ENCODE measurements at places on chromosomes 3 and 15. TPM values are rescaled to one million over a fixed set of nuclear protein-coding genes. Genes with fewer than 3 reads are reported as not detected.

Gene PCSK6
- total RNA-seq, result 15.3 TPM

Gene IVD
- 79.2 TPM for total RNA-seq

Gene GOLGA6L7
- not detected for total RNA-seq

Gene RPP25
- 10.1 TPM for total RNA-seq

Gene LRRC2
- 0.59 TPM for total RNA-seq

Gene GBE1
- 25.8 TPM for total RNA-seq

Gene PLCH1
- total RNA-seq, result 2.1 TPM

Gene ADCY5
- 20.7 TPM for total RNA-seq

Gene LDHAL6B
- not detected for total RNA-seq

- no peak for DNase-seq
- no peak overlapping the region for H3K4me3 ChIP-seq
- H3K36me3 ChIP-seq, result no peaks in the 10 kb centered on the region
- no peaks in the 10 kb centered on the region for H3K27me3 ChIP-seq
- H3K27ac ChIP-seq, result no peak overlapping the region
- no peaks in the 10 kb centered on the region for H3K4me1 ChIP-seq
Measured at GRCh38 chr15:94351031-94351535, 119.7 kb downstream of the MCTP2 start.

GRCh38 chr15:75051191-75051608 is 27.8 kb downstream of the PPCDC start:
- no peak for DNase-seq
- H3K4me3 ChIP-seq, result no peak overlapping the region
- H3K4me1 ChIP-seq, result peaks cover 26% of the 10 kb centered on the region
- H3K27me3 ChIP-seq, result no peaks in the 10 kb centered on the region
- no peak overlapping the region for H3K27ac ChIP-seq

DNA sequence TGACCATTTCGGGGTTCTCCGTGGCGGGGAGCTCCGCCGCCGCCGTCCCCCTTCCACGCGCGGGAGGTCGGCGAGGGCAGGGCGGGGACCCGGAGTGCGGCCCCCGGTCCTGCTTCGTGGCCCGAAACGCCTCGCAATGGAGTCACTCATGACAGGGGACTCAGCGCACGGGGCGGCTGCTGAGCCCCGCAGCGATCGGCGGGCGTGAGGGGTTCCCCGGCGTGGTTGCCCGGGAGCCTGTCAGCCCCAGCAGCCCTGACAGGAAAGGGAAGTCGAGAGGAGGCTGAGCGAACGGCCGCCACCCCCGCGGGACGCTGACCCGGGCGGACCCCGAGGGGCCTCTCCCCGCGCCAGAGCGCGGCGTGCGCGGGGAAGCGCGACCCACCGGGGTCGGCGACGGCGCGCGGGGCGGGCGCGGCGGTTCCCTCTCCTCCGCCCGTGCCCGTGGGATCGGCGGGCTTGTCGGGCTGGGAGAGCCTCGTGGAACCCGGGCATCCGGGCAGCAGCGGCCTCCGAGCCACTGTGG is 564 bp upstream of the PIGZ start:
- H3K27ac ChIP-seq, result peak overlapping the region; percentile 62
- peak overlapping the region; percentile 79 for H3K4me3 ChIP-seq
- DNase-seq, result no peak
- H3K27me3 ChIP-seq, result no peaks in the 10 kb centered on the region
- H3K4me1 ChIP-seq, result peaks cover 23% of the 10 kb centered on the region

DNA sequence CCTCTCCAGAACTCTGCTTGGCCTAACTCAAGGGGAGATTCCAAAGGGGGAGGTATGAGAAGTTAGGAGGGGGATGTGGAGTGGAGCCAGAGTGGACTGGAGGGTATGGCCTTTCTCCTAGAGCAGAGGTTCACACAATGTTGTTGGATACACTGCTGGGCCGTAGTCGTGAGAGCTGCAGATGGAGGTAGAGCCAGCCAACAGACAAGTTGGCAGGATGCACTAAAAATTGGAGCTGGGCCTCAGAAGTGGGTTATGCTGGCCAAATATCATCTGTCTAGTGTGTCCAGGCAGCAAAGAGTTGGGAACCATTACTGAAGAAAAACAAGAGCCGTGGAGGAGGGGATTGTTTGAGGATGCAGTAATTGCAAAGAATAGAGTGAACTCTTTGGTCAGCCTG is 27.7 kb upstream of the LRRFIP2 start:
- H3K27ac ChIP-seq, result no peak overlapping the region
- no peaks in the 10 kb centered on the region for H3K27me3 ChIP-seq
- H3K4me3 ChIP-seq, result no peak overlapping the region
- DNase-seq, result no peak

DNA sequence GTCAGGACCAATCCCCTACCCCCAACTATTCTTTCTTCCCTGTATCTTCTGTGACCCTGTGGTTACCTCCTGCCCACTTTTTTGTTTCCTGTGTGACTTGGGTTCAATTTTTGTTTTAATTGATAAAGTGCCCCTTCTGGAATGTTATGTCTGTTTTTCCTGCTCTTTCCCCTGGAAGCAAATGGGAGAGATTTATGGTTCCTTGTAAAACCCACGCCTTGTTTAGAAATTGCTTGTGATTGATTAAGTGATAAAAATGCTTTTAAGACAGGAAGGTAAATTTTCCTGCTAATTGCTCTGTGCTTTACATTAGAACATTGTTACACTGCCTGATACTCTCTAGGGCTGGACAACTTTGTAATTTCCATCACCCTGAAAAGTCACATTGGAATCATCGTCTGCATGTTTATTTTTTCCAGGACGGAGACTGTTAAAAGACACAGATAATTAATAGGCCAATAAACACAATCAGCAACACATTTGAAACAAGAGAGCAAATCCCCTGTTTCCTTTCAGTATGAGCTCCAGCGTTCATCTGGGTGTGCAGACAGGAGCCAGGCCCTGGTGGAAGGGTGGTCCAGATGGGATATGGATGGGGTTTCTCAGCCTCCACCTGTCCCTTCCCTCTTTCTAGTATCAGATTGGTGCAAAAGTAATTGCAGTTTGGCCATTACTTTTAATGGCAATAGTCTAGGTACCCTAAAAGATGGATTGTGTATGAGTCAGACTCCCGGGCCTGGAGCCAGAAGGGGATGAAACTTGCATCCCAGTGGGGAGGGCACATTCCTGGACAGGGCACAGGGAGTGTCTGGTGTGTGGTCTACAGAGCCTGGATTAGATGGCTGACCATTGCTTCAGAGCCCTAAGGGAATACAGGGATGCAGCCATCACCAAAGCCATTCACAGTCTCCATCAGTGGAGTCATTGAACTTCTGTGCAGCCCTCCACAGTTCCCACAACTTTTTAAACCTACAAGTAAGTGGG is 58.1 kb upstream of the AGBL1 start:
- no peak overlapping the region for H3K4me3 ChIP-seq
- no peak overlapping the region for H3K27ac ChIP-seq
- no peaks in the 10 kb centered on the region for H3K4me1 ChIP-seq
- no peak for DNase-seq
- H3K27me3 ChIP-seq, result no peaks in the 10 kb centered on the region
- H3K36me3 ChIP-seq, result no peaks in the 10 kb centered on the region

DNA sequence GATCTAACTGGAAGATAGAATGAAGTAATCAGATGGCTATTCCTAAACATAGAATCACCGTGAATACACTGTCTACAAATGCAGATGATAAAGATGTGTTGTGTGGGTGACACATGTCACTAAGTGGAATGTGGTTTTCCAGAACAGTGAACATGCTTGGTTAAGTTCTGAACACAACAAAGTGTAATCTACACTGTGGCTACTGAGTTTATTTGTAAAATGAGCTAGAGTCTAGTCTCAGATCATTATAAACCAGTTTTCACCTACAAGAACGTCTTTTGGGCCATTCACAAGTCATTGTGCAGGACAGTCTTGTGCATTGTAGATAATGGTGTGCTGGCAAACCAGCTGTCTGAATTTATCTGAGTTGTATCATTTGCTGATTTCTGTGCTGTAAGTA is 35.3 kb downstream of the OXNAD1 start:
- peaks cover 3% of the 10 kb centered on the region for H3K4me1 ChIP-seq
- no peaks in the 10 kb centered on the region for H3K27me3 ChIP-seq
- no peak overlapping the region for H3K4me3 ChIP-seq
- H3K36me3 ChIP-seq, result no peaks in the 10 kb centered on the region
- no peak overlapping the region for H3K27ac ChIP-seq

- no peaks in the 10 kb centered on the region for H3K4me1 ChIP-seq
- H3K27me3 ChIP-seq, result no peaks in the 10 kb centered on the region
- no peak overlapping the region for H3K4me3 ChIP-seq
- H3K36me3 ChIP-seq, result peaks cover 11% of the 10 kb centered on the region
Measured at GRCh38 chr15:82168296-82168695, 94.2 kb downstream of the EFL1 start.

- H3K27ac ChIP-seq, result no peak overlapping the region
- no peak overlapping the region for H3K4me3 ChIP-seq
- H3K27me3 ChIP-seq, result no peaks in the 10 kb centered on the region
- no peak for DNase-seq
Measured at GRCh38 chr3:30522476-30522875, 83.9 kb upstream of the TGFBR2 start.

- H3K27ac ChIP-seq, result no peak overlapping the region
- H3K4me3 ChIP-seq, result no peak overlapping the region
- H3K27me3 ChIP-seq, result no peaks in the 10 kb centered on the region
- H3K36me3 ChIP-seq, result no peaks in the 10 kb centered on the region
Measured at GRCh38 chr15:44317423-44318058, 29.0 kb downstream of the GOLM2 start.

- no peak for DNase-seq
- H3K4me3 ChIP-seq, result no peak overlapping the region
- no peaks in the 10 kb centered on the region for H3K36me3 ChIP-seq
- no peaks in the 10 kb centered on the region for H3K4me1 ChIP-seq
- no peak overlapping the region for H3K27ac ChIP-seq
Measured at GRCh38 chr3:186589856-186590579, 19.5 kb downstream of the DNAJB11 start.

- no peaks in the 10 kb centered on the region for H3K4me1 ChIP-seq
- no peaks in the 10 kb centered on the region for H3K27me3 ChIP-seq
- no peak for DNase-seq
- no peak overlapping the region for H3K4me3 ChIP-seq
Measured at GRCh38 chr3:172536505-172536904, 13.3 kb upstream of the TNFSF10 start.

DNA sequence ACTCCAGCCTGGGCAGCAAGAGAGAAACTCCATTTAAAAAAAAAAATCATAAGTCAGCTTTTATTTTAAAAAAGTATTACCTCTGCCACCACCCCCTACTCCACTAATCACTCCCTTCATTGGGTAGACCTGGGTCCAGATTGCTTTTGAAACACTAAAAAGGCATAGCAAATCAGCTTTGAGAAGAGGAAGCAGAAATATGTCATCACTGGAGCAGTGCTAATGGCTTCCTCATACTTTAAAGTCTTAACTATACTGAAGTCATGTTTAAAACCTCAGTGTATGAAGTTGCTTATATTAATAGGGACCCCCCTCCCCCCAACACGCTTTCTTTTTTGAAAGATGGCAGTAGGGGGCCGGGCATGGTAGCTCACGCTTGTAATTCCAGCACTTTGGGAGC is 1.0 kb upstream of the HTR3D start:
- H3K4me1 ChIP-seq, result no peaks in the 10 kb centered on the region
- no peaks in the 10 kb centered on the region for H3K27me3 ChIP-seq
- DNase-seq, result no peak
- H3K4me3 ChIP-seq, result no peak overlapping the region
- no peak overlapping the region for H3K27ac ChIP-seq

DNA sequence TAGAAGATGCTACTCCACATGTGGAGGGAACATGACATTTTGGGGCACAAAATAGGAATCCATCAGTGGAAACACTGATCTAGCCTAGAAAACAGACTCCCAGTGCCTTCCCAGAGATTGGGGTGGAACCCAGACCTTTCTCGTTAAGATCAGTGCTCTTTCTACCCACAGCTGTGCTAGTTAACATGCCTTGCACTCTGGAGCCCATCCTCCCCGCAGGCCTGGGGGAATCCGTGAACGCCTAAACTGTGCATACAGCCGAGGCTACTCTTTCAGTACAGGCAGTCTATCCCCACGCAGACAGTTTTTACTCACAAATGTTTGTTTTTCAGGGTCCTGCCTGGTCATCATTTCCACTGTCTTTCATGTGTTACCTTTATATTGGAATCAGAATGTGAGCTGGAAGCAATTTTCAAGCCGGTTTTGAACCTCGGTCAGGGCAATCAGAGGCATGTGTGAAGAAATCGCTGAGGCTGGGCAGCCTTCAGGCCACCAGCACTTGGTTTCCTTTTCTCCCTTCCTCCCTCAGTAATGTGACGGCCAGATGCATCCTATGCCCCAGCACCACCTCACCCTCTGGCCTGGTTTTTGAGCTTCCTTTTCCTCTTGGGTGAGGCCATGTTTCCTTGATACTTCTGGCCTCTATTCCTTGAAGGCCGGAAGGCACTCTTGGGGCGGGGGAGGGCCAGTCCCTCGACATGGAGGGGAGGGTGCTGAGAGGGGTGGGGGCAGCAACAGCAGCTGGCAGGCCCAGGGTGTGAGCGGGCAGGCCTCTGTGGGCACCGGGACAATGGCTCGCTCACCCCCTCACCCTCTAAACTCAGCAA is 123.6 kb upstream of the GALNT15 start:
- H3K36me3 ChIP-seq, result no peaks in the 10 kb centered on the region
- peaks cover 18% of the 10 kb centered on the region for H3K4me1 ChIP-seq
- DNase-seq, result no peak
- no peak overlapping the region for H3K4me3 ChIP-seq
- H3K27me3 ChIP-seq, result no peaks in the 10 kb centered on the region
- H3K27ac ChIP-seq, result peak overlapping the region; percentile 22

DNA sequence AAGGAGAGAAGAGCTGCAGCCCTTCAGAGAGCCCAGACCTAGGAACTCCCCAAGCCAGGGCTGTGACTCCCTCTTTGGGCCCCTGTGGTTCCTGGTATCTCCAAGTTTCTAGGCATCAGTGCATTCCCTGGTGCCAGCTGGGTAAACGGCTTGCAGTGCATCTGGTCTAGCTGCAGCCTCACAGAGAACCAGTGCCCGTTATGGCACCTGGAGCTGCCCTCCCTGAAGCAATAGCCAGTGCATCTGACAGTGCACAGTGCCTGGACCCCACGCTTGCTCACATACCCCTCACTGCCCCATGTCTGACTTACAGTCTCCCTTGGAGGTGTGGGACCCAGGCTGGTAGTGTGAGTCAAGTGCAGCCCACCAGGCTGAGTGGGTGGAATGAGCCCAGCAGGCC is 52.1 kb downstream of the LSAMP start:
- no peak for DNase-seq
- H3K27me3 ChIP-seq, result no peaks in the 10 kb centered on the region
- no peaks in the 10 kb centered on the region for H3K36me3 ChIP-seq

DNA sequence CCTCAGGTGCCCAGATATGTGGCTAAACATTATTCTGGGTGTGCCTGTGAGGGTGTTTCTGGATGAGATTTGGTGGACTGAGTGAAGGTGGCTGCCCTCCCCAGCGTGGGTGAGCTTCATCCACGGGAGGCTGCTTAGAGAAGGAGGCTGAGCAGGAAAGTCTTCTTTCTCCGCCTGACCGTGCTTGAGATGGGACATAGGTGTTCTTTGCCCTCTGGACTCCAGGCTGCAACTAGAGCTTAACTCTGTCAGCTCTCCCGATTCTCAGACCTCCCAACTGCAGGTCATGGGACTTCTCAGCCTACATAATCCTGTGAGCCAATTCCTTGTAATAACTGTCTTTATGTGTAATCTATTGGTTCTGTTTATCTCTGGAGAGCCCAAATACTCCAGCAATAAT is 34.1 kb downstream of the RAB7A start:
- no peak for DNase-seq
- H3K27me3 ChIP-seq, result no peaks in the 10 kb centered on the region
- no peaks in the 10 kb centered on the region for H3K36me3 ChIP-seq
- no peak overlapping the region for H3K4me3 ChIP-seq
- H3K4me1 ChIP-seq, result peaks cover 49% of the 10 kb centered on the region

GRCh38 chr3:151869181-151869580 is 4.3 kb upstream of the SUCNR1 start:
- H3K4me3 ChIP-seq, result no peak overlapping the region
- H3K27me3 ChIP-seq, result no peaks in the 10 kb centered on the region
- H3K36me3 ChIP-seq, result no peaks in the 10 kb centered on the region
- H3K4me1 ChIP-seq, result no peaks in the 10 kb centered on the region
